ENCODE measurements at places on chromosomes 4 and X.

GRCh38 chr4:836750-837301, 10.9 kb upstream of the CPLX1 start:
- no peak for DNase-seq

DNA sequence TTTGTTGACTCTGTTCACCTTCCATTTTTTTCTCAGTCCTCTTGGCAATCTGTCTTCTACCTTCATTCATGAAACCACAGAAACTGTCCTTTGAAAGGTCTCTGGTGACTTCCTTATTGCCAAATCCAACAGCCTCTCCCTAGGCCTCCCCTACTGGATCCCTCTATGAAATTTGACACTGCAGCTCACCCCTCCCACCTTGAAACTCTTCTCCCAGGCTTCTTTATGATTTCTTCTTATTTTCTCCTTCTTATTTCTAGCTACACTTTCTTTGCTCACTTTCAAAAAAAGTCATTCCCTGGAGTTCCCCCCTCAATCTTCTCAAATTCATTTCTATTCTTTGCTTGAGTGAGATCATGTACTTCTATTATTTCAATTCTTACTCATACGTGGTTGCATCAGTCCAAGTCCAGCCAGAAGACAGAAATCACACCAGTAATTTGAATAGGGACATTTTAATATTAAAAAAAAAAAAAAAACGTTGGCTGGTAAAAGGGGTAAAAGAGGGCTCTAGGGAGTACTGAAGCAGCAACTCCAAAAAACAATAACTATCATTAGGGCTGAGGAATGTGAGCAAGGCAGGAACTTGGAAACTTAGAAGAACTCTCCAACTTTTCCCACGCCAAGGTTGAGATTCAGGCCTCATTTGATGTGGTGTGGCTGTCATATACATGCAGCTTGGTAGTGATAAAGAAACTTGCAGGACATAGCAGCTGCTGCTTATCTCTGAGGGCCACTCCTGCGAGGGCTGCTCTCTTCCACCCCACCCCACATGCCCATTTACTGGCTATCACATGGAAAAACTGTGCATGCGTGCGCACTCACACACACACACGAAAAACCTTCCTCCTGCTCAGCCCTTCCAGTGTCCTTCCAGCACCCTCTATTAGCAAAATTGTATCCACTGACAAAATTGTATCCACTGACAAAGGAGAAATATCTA, 169.8 kb upstream of the GALNT7 start:
- no peak for DNase-seq

- DNase-seq = no peak
Observed at GRCh38 chr4:122830426-122831095, 3.9 kb downstream of the FGF2 start.

DNA sequence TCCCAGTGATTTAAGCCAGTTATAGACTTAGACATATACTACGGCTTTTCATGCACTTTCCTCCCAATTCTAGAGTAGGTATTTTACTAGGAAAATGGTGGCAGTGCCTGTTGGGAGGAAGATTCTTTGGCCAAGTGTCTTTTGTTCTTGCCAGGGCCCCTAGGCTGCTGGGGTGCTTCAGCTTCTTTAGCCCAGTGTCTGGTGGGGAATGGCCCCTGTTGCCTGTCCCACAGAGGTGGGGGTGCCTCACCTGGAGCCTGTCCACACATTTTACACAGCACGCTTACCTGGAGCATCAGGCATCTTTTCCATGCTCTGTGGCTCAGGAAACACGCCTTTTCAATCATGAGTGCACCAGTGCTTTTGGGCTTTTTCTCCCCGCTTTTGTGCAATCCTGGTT, 33.2 kb upstream of the MSANTD1 start:
- no peak for DNase-seq

- peak; percentile 14 for DNase-seq
Observed at GRCh38 chrX:56233682-56234081, 1.5 kb downstream of the KLF8 start.

DNA sequence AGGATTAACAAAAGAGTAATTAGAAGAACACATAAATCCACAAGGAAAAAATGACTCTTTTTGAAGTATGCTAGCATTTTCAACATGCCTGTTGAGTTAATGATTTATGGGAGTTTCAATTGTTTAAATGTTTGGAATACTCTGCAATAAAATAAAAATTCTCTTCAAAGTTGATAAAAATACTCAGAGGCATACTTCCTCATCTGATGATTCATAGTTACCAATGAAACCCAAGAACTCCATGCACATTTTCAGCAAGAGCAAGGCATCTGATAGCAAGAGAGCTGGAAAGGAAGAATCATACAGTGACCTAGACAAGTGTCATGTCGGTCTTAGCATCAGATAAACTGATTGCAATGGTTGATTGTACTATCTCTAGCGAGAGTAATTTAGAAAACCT, 443.7 kb upstream of the ATOH1 start:
- DNase-seq = no peak

DNA sequence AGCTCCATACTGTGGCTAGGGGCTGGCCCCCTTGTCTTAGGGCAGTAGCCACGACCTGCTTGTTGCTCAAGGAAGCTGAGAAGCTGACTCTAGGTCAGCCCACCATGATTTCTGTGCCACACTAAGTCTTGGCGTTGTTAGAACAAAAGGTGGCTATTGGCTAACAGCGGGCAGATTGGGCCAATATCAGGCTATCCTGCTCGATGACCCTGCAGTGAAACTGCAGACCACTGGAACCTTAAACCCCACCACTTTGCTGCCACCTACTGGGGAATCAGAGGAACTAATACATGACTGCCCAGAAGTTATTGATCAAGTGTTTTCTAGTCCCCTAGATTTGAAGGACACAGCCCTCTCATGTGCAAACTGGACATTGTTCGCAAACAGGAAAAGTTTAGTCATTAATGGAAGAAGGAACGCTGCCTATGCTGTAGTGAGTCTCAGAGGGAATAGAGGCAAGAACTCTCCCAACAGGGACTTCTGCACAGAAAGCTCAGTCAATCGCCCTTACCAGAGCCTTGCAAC, 17.0 kb upstream of the PAPSS1 start:
- peak; percentile 54 for DNase-seq

GRCh38 chr4:84459783-84460182, 39.3 kb downstream of the NKX6-1 start:
- no peak for DNase-seq

GRCh38 chr4:58048491-58048890, 938.3 kb upstream of the IGFBP7 start:
- DNase-seq = no peak

DNA sequence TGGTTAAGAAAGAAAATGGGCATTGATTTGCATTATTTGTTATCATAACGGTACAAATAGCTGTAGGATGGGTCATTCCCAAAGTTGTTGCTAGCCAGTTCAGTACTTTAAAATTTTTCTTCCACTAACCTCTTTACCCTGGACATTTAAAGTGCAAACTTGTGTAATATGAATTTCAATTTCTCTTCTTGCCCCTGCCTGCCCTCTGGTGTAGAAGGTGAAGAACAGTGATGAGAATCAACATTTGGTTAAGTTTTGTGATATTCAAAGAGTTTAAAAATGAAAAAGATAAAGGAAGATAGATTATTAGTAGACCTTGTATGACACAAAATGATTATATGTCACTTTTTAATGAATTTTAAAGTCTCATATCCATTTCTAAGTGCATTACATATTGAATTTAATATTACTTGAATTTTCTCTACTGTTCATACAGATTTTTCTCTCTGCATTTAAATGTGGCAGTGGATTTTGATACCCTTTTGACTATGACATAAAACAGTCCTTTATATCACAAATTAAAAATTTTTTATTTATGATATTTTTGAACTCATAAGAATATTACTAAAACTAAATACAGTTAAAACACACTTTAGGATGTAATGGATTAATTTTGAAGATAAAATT, 337.7 kb downstream of the BMPR1B start:
- no peak for DNase-seq

DNA sequence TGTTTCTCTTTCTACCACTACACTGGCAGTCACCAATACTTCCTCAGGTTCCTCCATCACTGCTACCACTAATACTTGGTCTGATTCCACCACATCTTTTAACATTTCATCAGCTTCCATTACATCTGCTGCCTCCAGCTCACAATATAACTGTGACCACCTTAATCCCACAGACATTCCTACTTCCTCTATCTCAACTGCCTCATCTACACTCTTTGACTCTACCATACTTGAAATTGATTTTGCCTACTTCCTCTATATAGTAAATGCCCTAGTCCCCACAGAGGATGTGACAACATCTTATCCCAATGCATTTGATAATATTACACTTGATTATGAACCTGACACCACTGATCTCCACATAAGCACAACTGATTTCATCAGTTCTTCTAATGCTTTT, 29.0 kb downstream of the OPRPN start:
- DNase-seq = no peak

DNA sequence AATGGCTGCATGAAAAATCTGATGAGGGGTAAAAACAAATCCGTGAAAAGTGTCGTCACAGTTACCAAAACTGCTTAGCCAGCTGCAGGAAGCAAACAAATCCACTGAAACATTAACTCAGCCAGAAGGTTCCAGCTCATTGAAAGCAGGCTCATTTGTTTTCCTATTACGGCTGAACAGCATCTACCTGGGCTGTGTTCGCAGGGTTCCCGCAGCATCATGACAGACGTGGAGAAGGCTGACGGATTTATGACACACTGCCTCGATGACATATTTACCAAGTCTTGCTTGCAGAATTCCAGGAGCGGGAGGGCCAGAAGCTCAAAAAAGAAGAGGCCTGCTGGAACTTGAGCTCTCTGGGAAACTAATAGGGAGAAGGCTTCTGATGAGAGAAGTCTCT, 781.1 kb downstream of the RAB28 start:
- DNase-seq = no peak

DNA sequence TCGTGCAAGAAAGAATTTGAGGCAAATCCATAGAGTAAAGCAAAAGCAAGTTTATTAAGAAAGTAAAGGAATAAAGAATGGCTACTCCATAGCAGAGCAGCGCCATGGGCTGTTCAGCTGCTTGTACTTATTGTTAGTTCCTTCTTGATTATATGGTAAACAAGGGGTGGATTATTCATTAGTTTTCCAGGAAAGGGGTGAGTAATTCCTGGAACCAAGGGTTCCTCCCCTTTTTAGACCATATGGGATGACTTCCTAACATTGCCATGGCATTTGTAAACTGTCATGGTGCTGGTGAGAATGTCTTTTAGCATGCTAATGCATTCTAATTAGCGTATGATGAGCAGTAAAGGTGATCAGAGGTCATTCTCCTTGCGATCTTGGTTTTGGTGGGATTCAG, 23.5 kb upstream of the CEP135 start:
- DNase-seq = no peak

GRCh38 chr4:153579410-153579809, 104.7 kb upstream of the TLR2 start:
- no peak for DNase-seq

DNA sequence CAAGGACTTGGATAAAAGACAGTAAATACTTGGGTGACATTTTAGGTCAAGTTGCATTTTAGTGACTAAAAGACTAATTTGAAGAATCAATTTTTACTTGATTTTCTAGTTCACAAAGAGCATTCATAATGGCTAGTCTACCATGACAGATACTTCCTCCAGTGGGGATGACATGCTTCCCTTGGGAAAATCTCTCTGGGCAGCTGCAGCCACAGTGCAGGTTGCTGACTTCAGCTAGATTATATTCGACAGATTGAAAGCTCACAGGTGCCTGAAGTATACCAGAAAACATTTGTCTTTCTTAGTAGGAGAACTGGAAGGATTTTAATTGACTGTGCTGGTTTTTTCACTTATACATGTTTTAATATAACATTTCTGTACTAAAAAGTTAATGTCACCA, 209.6 kb upstream of the MAGEB2 start:
- no peak for DNase-seq

DNA sequence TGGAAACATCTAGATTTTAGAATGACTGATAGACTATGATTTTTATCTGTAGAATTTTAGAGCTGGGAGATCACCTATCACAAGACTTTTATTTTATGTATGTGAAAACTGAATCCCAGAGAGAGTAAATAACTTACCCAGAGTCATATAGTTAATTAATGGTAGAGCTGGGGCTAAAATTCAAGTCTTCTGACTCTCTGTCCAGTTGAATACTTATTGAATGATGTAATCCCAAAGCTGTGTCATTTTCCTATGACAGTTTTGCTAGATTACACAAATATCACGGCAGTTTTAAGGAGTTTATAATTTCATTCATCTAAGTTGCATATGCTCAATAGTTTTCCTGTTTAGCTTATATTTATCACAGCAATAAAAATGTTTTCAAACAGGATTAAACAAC, 6.7 kb downstream of the NRK start:
- DNase-seq = no peak

DNA sequence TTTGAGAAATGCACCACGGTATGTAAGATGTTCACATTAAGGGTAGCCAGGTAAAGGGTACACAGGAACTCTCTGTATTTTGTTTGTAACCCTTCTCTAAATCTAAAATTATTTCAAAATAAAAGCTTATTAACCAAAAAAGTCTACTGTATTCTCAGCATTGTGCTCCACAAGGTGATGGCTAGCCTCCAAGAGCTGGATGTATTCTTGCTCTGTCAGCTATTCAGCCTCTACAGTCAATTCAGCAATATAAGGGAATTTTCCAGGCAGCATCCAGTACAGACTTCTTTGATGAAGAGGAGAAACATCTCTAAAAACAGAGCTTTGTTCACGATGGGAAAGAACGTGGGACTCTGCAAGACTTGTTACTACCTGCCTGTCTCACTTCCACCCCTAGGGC, 63.5 kb upstream of the MAOA start:
- DNase-seq = no peak

DNA sequence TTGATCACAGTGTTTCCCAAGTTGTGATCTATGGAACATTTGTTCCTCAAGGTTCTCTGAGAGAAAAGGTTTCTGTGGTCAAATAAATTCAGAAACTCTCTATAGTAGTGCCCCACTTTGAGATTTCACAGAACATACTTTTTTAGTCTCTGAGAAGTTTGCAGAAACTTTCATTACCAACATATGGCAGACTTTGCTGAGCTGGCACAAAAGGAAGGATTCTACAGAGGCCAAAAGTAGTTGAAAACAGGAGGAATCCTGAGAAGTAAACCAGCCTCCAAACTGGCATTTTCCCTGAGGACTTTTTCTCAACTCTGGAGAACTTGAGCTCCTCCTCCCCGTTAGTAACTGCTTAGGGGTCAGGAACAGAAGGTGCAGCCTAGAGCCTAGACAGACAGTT, 117.8 kb upstream of the ESX1 start:
- DNase-seq = no peak

GRCh38 chr4:82948647-82949204, 48.2 kb downstream of the THAP9 start:
- no peak for DNase-seq
